Activated T-cell treated with anti-CD3 and anti-CD28 coated beads, Interleukin-2, amount 50 U/mL, for 24 hours (primary cell): ENCODE measurements at places on chromosomes 2 and 18.
A peak's percentile ranks its signal among the peaks of the same experiment; 100 is the strongest.

GRCh38 chr18:2846636-2847316 is at the start of gene EMILIN2:
Gene EMILIN2 (plus strand): TSS chr18:2847006. CDS start chr18:2847189, 183 bp downstream.
- DNase-seq, result peak; percentile 63

DNA sequence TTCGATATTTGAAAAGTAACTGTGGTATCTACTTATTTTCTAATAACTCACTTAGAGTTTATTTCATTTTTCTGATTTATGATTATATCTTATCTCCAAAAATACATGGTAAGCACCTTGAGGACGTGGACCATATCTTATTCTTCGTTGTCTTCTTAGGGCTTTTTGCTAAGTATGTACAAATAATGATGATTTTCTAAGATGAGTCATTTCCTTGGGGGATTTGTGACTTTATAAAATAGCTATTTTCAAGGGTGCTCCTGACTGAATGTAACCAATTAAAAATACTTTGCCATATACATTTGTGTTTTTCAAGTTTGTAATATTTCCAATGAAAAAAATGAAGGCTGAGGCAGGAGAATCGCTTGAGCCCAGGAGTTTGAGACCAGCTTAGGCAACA is 56.3 kb downstream of the GREB1L start:
- no peak for DNase-seq

DNA sequence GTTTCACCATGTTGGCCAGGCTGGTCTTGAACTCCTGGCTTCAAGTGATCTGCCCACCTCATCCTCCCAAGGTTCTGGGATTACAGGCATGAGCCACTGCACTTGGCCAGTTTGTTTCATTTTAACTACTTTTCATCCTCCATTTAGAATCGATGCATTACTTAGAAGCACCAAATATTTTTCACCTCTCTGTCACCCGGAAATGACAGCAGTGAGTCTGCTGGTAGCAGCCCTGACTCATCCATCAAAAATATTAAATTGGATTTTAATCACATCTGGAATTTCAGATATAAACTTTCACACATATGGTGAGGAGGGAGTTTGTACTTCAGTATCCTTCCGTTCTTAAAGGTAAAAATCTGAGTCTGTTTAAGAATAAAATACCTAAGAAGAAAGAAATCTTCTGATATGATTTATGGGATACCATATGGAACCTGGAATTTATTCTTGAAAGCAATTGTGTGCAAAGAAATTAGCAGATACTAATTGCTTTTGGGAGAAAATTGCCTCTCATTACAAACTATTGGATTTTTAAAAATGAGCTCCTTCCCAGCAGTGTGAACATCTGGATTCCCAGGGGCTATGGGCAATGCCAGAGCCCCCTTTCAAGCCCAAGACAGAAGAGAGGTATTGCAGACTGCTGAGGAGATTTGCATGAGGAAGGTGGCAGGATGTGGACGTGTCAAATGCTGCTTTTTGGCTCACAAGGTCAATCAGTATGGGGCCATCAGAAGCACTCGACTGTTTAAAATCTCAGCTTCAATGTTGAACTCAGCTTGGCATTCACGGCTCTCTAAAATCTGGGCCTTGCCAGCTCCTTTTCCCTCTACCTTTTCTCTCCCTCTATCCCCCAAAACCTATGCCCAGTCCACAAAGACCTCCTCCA is 279.5 kb upstream of the SIX2 start:
- DNase-seq, result no peak

- DNase-seq, result no peak
Observed at GRCh38 chr2:47354013-47354847, 48.7 kb upstream of the MSH2 start.

DNA sequence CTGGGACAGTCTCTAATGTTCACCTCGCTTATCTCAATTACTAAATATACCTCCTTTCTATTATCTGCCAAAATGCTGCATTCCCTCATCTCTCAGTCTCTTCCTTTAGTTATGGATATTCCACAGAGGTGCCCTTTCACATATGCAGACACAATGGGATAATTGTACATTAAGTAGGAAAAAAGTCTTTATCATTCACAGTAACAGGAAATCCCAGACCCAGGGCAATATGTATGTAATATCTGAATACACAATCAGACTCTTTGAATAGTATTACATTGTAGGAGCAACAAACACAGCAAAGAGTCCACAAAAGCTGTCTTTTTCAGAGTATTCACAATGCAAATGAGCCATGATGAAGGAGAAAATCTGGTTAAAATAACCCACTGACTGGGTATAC is 1399.0 kb upstream of the ZEB2 start:
- DNase-seq, result no peak

- no peak for DNase-seq
Observed at GRCh38 chr2:176449852-176450251, 180.6 kb downstream of the MTX2 start.
